Fibroblast of lung (primary cell): ENCODE measurements at places on chromosomes 4 and X. TPM values are rescaled to one million over a fixed set of nuclear protein-coding genes. Genes with fewer than 3 reads are reported as not detected.

OPHN1 gene
- polyA plus RNA-seq: 2.9 and 3.9 TPM in 2 replicates

GAB3 gene
- 2.8 and 2.9 TPM in 2 replicates for polyA plus RNA-seq

PPAT gene
- 8.6 and 10.8 TPM in 2 replicates for polyA plus RNA-seq

TMSB15A gene
- 18.1 and 36.0 TPM in 2 replicates for polyA plus RNA-seq

HHIP gene
- 0.52 and 0.59 TPM in 2 replicates for polyA plus RNA-seq

F11 gene
- polyA plus RNA-seq: not detected in 2 replicates

EFNB1 gene
- polyA plus RNA-seq: 12.6 and 16.4 TPM in 2 replicates

TENM3 gene
- polyA plus RNA-seq: 2.7 and 5.7 TPM in 2 replicates

TRIM2 gene
- polyA plus RNA-seq: 39.6 and 41.2 TPM in 2 replicates

PPEF2 gene
- polyA plus RNA-seq: not detected in 2 replicates

APEX2 gene
- polyA plus RNA-seq: 11.0 and 19.3 TPM in 2 replicates
